ENCODE measurements at places on chromosomes 2 and 18. TPM values are rescaled to one million over a fixed set of nuclear protein-coding genes. Genes with fewer than 3 reads are reported as not detected.

The LOXHD1 gene
- total RNA-seq = not detected

DNA sequence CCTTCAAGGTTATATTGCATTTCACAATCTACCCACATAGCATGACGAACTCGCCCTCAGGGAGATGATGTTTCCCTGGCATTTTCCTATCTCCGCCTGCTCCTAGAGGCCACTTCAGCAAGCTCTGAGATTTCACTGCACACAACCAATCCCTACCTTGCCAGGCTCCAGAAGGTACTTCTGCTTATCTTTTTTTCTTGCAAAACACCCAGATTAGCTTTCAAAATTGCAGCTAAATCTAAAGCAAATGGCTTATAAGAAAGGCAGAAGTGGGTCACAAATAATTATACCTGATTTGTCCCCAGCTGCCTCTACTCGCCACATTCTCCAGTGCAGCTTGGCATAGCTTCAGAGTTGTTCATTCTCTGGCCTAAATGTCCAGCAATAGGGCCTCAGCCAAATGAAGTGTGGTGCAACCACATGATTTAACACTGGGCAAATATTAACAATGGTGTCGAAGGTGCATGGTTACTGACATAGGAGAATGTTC, 32.4 kb upstream of the MRPL19 start:
- no peak for DNase-seq

The CTLA4 gene
- not detected for total RNA-seq

The CLEC4F gene
- 0.18 TPM for total RNA-seq

The SERPINB2 gene
- 33.7 TPM for total RNA-seq

The MBD2 gene
- 21.7 TPM for total RNA-seq

DNA sequence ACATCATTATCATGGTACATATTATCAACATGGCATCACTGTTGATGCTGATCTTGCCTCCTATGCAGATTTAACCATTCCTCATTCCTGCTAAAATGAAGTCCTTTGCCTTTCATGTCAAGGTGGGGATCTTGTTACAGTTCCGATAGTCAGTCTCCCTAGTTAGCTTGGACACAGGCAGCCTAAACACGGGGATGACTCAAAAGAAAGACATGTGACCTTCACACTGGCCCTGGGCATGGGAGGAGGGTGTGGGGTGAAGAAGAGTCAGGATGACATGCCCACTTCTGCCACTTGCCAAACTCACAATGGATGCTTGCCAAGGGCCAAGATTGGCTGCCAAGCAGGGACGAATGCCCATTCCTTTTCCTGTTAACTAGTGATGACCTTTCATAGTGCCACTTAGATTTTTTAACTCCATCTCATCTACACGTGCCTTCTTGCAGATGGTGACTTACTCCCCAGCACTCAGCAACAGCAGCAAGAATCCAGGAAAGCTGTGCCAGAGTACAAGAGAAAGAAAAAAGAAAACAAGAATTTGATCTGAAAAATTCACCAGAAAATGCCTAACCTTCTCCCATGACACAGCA, 13.9 kb upstream of the SLC1A4 start:
- DNase-seq = no peak

The GALNT13 gene
- 0.53 TPM for total RNA-seq

DNA sequence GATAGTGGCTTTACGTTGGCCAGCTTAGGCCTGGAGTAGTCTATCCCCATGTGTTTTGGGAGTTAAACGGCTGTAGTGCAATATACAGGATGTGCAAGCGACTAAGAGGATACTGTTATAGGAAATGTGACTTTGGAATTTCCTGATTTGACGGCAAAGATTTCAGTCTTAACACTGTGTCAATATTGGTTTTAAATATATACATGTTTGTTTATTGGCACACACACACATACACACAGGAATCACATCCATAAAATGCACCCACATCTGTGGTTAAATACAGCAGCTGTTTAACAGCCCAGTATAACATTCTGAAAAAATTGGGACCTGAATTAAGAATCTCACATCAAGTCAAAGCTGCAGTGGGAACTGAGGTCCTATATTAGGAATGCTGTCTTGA, 347.1 kb downstream of the TXNL1 start:
- peak; percentile 44 for DNase-seq

The CAPN13 gene
- not detected for total RNA-seq

All from glomerular endothelial cell (primary cell).